ENCODE measurements at places on chromosomes 1 and 21.

GRCh38 chr1:35030756-35031446 is 844 bp downstream of the ZMYM6 start:
- DNase-seq = no peak

- no peak for DNase-seq
Observed at GRCh38 chr1:221708076-221708571, 33.8 kb downstream of the DUSP10 start.

DNA sequence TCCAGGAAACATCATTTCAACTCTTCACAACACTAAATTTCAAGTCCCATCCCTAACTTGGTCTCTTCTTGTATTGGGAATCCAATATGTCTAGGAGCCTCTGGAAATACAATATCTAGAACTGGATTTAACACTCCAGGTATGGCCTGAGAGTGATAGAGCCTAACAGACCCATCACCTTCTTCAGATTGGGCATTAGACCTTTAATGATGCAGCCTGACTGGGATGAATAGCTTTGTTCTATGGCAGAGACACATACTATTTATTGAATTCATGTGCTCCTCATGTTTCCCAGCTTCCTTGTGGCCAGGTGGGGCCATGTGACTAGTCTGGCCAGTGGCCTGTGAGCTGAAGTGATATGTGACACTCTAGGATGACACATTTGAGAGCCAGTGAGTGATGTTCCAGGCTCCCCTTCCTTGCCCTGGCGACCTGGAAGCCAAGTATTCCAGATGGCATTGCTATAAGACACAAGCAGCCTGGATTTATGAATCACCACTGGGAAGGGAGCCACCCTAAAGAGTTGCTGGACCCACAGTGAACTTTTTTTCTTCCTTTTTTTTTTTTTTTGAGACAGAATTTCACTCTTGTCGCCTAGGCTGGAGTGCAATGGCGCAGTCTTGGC is 31.0 kb upstream of the POU3F1 start:
- DNase-seq = no peak

DNA sequence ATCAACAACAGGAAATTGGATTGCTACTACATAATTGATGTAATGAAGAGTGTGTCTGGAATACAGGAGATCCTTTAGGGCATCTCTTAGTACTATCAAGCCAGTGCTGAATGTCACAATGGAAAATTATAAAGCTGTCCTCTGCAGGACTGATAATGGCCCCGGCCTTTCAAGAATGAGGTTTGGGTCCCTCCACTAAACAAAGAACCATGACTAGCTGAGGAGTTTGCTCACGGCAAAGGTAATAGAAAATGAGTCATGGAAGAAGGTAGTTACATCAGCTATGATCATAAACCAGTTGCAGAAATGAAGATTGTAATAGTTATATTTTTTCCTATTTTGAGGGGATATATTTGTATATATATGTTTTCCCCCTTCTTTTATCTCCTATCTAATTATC is 145.8 kb downstream of the KCNJ6 start:
- no peak for DNase-seq

DNA sequence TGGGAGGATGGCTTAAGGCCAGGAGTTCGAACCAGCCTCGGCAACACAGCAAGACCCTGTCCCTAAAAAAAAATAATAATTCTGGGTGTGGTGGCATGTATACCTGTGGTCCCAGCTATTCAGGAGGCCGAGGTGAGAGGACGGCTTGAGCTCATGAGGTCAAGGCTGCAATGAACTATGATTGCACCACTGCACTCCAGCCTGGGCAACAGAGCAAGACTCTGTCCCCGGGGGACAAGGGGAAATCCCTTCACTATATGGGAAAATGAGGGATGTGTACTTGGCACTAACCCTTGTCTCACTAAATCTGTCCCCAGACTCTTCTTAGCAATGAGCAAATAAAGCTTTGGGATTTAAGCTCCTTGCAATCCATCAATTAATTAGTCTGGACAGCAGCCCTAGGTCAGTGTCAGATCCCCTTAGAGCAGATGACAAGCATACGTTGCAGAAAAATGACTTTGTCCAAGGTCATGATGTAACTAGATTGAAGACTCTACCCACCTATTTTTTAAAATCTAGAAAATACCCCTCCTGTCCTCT is 9.4 kb downstream of the KDM5B start:
- no peak for DNase-seq

DNA sequence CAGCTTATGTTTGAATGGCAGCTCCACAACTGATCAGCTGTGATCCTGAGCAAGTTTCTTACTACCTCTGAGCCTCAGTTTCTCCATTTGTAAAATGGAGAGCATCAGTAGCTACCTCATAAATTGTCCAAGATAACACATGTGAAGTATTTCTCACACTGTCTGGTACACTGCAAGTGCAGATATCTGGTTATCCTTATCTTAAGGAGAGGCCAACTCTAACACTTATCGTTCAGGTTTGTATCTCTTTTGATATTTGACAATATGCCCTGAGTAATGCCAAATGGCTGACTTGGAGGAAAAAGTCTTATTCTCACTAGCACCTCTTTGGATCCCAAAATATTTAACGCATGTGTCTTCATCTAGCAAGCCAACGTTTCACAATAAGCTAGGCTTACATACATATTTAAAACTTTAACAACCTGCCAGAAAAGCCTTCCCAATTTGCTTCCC is 2.7 kb downstream of the CSRP1 start:
- no peak for DNase-seq

GRCh38 chr1:25641931-25642573 is 25.5 kb downstream of the MAN1C1 start:
- peak; percentile 50 for DNase-seq

DNA sequence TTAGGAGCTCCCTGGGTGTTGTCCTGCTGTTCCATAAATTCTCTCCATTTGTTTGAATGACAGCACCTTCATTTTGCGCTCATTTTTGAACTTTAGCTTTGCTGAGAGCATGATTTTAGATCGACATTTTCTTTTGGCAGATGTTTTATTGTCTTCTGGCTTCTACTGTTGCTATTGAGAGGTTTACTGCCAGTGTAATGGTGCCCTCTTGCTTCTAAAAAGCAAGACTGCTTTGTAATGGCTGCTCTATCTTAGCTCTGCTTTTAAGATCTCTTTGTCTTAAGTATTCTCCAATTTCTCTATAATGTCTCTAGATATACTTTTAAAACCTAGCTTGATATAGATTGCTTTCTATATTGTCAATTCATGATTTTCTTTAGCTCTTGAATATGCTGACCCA is 27.8 kb downstream of the THEM4 start:
- no peak for DNase-seq

DNA sequence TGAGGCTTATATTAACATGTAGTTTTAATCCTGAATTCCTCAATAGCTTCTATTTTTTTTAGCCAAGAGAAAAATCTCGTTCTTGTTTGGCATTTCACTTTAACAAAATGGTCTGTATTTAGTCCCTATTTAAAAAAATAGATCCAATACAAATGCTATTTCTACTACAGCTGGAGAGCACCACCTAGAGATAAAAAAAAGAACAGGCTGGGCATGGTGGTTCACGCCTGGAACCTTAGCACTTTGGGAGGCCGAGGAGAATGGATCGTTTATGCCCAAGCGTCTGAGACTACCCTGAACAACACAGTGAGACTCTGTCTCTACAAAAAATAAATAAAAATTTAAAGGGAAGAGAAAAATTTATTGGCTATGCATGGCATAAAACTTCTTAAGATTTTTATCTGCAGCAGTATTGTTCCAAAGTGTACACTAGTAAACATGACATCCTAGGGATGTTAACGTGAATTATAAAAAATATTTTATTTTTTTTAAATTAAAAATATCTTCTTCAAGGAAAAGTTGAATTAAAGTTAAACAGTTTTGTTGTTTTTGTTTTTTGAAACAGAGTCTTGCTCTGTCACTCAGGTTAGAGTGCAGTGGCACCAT is 4.4 kb downstream of the ST7L start:
- no peak for DNase-seq

- no peak for DNase-seq
Observed at GRCh38 chr1:238488401-238488800, 597.7 kb upstream of the ZP4 start.

GRCh38 chr1:73909043-73909562 is 288.9 kb downstream of the LRRIQ3 start:
- no peak for DNase-seq

- no peak for DNase-seq
Observed at GRCh38 chr1:26913754-26914619, at the start of gene NR0B2. TSS of gene NR0B2 (minus strand) at chr1:26913975. CDS start at chr1:26913940, 35 bp downstream.

- no peak for DNase-seq
Observed at GRCh38 chr1:156924478-156925153, 4.2 kb downstream of the LRRC71 start.

DNA sequence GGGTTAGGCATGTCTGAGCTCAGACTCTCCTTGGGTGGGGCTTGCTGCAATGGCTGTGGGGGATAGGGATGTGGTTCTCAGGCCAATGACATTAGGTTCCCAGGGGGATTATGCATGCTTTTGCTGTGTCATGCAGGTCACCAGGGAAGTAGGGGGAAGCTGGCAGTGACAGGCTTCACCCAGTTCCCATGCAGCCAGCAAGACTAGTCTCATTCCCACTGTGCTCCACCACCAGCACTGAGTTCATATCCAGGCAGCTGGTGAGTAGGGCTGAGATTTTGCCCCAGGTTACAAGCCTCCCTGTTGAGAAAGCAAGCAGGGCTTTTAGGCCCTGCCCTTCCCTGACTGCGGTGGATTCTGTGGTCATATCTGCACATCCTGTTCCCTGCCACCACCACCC is 32.1 kb upstream of the PLA2G5 start:
- no peak for DNase-seq

- DNase-seq = no peak
Observed at GRCh38 chr1:1303736-1304135, 4.0 kb downstream of the ACAP3 start.

DNA sequence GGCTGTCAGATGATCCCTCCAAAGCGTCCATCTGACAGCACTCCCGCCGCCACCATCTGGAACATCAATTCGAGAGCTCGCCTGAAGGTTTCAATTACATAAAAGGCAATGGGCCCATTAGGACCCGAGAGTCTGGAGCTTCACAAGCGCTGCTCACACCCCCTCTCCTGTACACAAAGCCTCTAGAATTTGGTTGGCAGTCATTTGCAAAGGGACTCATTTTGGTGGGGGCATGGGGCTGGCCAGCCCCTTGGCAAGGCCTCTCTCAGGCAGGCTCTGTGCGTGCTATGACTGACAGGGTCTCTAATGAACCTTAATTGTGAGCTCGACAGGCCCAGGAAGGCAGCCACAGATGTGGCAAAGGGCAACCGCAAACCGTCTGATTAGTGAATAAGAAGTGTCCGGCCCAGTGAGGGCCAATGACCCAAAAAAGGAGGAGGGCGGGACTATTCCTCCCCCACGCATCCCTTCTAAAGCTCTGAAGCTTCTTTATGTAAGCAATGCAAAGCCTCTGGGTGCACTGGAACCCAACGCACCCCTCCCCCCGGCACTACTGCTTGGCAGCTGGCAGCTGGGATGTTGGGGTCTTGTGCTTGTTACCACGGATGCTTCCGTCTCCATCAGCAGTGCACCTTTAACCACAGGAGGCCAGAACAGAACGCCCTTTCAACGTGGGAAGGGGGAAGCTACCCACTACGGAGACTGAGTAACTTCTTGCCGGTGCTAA is 79.4 kb downstream of the CAPZB start:
- DNase-seq = no peak

DNA sequence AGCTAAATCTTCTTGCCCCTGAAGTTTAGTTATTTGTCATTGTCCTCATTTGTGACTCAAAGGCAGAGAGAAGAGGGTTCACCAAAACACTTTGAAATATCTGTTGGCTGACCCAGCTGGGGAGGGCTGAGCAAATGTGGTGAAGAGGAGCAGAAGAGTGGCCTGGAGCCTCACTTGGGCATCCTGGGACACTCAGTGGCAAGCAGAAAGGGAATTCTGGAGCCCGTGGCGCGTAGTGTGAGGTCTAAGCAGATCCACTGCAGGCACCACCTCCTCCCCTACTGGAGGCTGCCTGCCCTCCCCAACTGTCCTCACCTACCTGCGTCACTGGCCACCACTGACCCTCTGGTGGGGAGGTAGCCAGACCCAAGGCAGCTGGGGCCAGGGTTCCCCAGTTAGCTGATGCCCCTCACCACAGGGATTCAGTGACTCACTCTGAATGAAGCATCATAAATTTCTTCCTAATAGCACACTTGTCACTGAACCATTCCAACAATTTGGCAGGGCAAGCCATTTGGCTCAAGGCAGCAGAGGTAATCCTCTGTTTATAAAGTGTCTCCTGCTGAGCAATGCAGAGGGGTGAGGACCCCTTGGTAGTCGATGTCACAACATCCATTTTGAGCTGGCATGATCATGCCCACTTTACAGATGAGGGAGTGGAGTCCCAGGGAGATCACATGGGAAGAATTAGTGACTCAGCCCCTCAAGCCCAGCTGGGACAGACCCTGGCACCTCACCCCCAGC is 80.3 kb downstream of the NENF start:
- peak; percentile 30 for DNase-seq

- no peak for DNase-seq
Observed at GRCh38 chr1:213986020-213986924, 1.5 kb upstream of the PROX1 start.

- DNase-seq = no peak
Observed at GRCh38 chr1:233907151-233907550, 2.7 kb downstream of the SLC35F3 start.

- DNase-seq = no peak
Observed at GRCh38 chr1:208004851-208005250, 93.9 kb upstream of the CD34 start.

DNA sequence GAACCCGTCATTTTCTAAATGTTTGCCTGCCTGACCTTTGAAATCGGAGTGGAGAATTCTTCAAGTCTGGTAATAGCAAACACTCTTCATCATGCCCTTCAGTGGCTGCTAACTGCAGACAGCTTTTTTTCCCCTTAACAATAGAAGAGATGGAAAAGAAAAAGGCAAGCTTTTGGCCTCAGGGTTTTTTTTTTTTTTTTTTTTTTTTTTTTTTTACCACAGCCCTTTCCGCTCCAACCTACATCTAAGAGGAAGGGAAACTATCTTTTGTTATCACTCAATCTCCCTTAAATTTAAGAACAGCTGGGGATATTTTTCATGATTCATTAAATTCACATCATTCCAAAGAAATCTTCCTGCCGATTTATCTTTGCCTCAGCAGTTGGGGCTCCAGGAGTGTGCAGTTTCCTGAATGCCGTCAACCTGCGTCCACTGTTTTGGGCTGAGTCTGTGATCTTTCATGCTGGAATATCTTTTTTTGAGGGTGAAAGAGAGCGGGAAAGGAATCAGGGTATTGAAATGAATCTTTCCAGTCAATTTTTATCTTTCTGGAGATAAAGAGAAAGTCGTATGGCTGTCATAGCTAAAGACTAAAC is 144.5 kb upstream of the SMYD2 start:
- DNase-seq = no peak

Measured in GM04504 (cell line).